Stimulated activated CD4-positive, alpha-beta T cell treated with anti-CD3 and anti-CD28 coated beads, Interleukin-1b, Interleukin-23, amount 100 ng/mL, for 48 hours (primary cell): ENCODE measurements at places on chromosomes 11 and 22.

DNA sequence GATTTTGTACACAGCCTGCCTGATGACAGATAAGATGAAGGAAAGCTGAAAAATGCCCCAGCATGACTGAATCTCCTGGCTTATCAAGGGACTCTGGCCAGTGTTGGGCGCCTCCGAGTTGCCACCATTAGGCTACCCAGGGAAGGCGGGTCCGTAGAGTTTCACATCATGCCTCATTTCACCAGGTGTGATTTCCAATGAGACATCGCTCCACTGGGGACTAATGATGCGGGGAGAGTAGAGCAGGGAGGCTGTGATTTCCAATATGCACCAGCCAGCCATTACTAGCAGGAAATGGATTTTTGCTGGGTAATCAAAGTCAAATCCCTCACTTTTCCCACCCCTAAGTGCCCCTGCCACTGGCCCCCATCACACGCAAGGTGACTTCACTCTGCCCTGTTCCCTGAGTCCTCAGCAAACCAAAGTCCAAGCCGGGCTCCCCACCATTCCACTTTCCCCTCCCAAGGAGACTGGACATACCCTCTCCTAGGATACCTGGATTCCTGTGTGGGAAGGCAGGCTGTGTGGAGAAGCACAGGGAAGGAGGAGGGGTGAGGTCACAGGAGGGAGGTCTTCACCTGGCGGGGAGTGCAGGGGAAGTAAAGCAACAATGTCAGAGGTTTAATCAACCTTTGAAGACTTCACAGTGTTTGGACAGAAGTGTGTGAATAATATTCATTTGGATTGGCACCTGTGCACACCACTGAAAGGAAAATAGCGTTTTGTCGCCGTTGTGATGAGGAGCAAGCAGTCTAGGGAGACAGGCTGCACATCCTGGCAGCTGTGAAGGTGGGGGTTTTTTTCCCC lies 613.3 kb upstream of the CADM1 start:
- no peak for DNase-seq

- DNase-seq = no peak
Measured at GRCh38 chr11:71485063-71485399, 32.0 kb downstream of the NADSYN1 start.

DNA sequence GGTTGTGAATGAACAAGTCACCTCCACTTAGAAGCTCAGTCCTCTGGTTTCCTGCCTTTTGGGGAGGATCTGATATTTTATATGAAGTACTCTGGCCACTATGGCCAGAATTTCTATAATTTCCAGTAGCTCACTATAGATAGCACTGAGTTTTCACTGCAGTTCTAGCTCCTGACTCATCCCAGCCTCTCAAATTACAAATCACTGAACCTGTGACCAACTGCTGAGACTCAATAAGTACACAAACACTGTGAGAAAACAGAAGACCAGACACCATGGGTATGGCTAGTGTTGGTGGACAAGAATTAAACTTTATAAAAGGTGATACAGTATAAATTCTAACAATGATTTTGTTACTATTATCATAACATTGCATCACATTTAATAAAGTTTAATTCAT lies 47.1 kb upstream of the UCP3 start:
- DNase-seq = no peak

DNA sequence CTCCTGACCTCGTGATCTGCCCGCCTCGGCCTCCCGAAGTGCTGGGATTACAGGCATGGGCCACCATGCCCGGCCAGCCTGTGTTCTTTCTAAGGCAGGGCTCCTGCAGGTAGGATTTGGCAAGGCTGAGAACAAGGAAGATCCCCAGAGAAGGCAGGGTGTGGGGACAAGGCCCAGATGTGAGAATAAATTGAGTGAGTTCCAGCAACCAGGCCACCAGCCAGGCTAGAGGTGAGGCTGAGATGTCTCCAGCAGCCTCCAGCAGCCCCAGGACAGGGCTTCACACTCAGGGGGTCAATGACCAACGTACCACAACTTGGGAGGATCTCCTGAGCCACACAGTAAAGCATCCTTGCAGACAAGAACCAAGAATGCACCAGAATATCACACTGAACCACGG lies 75.1 kb downstream of the BUD13 start:
- DNase-seq = no peak

- no peak for DNase-seq
Measured at GRCh38 chr11:80383655-80384054, 942.8 kb upstream of the TENM4 start.

- DNase-seq = no peak
Measured at GRCh38 chr11:128212324-128212723, 375.0 kb downstream of the ETS1 start.

DNA sequence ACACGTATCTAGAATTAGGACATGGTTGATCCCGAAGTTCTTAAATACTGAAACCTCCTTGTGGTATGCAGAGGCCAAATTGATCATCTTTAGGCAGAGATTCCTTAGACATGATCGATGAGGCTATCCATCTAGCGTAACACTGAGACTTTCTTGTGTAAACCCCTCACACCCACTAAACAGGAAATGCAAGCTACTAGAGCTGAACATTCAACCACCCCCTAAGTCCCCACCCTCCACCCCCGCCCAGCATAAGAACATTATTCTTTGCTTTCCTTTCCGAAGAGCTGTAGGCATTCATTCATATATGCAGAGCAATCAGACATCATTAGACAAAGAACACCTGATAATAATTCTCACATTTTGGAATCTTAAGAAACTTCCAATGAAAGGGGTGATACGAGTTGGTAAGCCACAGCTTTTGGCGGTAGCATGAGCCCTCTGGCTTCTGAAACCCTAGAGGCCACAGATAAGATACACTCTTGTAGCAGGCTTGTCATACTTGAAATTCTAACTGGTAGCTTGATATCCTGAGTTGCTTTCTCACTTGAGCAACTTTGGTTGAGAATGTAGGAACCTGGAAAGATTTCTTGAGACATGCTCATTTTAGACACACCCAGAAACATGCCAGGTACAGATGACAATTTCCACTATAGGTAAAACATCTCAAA lies 42.2 kb downstream of the FLI1 start:
- no peak for DNase-seq

- DNase-seq = no peak
Measured at GRCh38 chr11:63906087-63906486, 10.9 kb downstream of the RCOR2 start.

DNA sequence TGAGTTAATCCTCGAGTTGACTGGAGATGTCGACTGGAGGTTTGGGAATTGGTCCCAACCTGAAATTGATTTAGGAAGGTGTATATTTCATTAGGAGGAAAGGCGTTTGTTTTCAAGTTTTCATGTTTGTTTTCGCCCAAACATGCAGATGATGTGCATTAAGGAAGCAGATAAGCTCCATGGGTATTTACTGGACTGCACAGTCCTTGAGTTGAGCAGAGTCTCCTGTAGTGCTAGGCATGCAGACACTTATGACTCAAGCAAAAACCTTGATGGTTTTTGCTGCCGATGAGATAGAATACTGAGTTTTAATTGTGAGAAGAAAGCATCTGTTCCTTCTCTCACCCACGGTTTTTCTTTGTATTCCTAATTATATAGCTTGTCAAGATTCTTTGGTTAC lies 27.9 kb downstream of the CABIN1 start:
- DNase-seq = no peak

DNA sequence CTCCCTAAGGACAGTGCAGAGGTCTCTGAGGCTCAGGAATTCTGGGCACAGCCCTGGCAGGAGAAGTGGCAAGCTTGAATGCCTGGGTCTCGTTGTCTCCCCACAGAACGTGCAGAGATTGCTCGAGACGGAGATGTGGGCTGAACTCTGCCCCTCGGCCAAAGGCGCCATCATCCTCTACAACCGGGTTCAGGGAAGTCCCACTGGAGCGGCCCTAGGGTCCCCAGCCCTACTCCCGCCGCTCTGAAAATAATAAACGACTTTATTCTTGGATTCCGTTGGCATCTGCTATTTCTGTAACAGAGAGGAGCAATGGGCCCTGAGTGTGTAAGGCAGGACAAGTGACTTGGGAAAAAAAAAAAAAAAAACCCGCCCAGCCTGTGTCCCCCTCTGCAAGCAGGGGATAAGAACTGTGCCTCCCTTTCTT lies 591 bp upstream of the DNAJC4 start:
- DNase-seq = no peak

GRCh38 chr11:134519788-134520187 lies 107.7 kb upstream of the B3GAT1 start:
- no peak for DNase-seq

GRCh38 chr22:22397292-22397870 lies 111.2 kb downstream of the ZNF280B start:
- DNase-seq = no peak

DNA sequence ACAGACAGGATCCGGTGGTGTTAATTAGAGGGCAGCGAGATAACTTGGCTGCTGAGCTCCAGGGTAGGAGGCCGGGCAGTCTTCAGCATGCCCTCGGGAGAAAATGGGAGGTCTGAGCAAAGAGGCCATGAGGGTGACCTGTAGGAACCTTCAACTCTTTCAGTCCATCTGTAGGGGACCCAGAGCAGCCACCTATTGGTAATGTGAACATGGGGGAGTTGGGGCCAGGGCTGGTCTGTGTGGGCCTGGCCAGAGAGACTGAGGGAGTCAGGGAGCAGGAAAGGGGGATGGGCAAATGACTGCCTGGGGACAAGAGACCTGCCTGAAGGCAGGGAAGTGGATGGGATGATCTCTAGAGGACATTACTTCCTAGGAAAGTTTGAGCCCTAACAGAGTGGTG lies 101.0 kb upstream of the NNMT start:
- DNase-seq = no peak

GRCh38 chr22:49470741-49471503 lies 356.8 kb downstream of the BRD1 start:
- DNase-seq = no peak

- DNase-seq = no peak
Measured at GRCh38 chr22:36727110-36727509, 23.6 kb upstream of the CACNG2 start.

- DNase-seq = peak; percentile 63
Measured at GRCh38 chr22:17705951-17706900, 67.7 kb downstream of the BCL2L13 start.

DNA sequence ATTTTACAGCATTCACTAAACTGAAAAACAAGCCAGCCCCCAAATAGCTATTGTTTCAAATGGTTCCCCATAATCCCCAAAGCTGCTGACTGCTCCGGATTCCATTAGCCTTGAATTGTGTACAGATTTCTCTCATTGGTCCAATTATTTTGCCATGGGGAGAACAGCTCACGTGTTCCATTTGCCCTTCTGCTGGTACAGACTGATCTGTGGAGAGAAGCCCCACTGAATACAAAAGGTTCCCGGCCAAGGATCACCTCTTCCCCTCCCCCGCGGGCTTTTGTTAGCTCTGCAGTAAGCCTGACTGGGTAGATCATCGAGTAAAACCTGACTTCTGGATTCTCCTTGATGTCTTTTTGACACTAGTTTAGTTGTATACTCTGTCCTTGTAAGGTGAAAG lies 9.1 kb upstream of the MAPK8IP1 start:
- no peak for DNase-seq

DNA sequence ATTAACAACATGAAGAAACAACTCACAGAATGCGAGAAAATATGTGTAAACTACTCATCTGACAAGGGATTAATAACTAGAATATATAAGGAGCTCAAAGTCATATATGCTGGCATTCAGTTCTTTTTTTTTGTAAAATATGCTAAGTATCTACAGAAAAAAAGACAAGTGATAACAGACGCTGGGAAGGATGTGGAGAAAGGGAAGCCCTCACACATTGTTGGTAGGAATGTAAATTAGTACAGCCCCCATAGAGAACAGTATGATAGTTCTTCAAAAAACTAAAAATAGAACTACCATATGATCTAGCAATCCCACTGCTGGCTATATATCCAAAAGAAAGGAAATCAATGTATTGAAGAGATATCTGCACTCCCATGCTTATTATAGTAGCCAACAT lies 13.8 kb downstream of the GAB2 start:
- DNase-seq = no peak

GRCh38 chr11:61744181-61744580 lies 8.3 kb upstream of the MYRF start:
- no peak for DNase-seq

GRCh38 chr11:26187639-26188038 lies 144.3 kb upstream of the ANO3 start:
- no peak for DNase-seq

DNA sequence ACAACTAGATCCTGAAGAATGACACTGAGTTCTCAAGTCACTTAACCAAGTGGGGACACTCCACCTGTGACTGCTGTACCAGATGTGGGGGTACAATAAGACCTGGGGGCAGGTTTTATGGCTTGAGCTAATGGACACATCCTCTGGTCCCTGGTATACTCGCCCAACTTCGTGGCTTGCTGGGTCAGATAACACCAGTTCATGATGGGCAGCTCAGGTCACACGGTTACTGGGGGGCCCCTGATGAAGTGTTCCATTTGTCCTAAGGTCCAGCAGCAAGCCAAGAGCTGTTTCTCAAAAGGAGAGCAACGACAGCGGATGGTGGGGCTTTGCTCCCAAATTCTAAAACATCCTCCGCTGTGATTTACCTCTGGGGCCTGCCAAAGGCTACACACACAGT lies 1368.4 kb downstream of the BRD1 start:
- no peak for DNase-seq

DNA sequence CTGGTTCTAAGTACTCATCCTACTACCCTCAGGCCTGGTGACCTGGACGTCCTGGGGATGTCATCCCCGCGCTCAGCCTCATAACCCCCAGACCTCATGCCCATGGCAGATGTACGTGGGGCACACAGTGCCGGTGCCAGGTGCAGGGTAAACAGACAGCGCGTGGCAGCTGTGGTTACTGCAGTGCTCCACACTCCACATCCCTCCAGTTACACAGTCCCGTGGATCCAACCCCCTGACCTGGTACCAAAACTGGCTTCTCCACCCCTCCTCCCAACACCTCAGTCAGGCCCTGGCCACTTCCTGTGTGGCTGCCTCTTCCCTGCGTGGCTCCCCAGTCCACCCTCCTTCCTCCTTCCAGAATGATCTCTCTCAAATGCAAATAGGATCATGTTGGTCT lies 95.2 kb downstream of the DSCAML1 start:
- DNase-seq = no peak

DNA sequence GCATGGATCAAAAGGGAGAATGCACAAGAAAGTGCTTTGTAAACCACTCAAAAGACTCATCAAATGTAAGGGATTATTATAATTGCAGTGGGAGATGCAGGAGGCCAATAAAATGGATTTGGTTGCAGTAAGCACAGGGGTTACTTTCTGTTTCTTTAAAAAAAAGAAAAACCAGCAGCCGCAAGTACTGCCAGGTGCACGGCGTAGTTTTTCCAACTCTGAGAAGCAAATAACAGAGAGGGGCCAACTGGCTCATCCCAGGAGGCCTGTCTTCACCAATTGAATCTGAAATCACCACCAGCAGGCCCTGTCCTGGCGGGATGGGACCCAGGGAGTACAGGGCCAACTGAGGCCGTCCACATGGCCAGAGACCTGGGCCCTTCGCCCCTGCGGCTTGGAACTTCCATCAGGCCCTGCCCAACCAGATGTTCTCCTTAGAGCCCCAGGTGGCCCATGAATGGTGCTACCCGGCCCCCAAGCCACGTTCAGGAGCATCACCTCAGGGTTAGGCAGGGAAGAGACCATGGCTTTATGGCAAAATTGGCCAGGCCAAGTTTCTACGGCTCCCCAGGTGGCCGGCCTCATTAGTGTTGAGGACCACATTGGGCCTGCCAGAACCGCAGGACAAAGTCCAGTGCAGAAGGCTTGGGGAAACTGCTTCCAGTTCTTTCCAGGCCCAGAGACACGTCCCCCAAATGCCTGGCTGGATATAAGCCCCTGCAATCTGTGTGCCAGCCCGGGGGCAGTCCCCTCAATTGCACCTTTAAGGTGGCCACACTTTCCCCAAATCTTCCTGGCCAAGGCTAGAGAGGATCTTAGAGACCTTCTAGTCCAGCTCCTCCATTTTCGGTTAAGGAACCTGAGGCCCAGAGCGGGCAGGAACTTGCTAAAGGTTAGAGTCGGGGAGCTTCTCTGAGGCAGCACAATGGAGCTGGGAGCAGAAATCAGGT lies 61.7 kb downstream of the CHRDL2 start:
- DNase-seq = no peak
